ENCODE measurements at places on chromosomes 5 and 9.

DNA sequence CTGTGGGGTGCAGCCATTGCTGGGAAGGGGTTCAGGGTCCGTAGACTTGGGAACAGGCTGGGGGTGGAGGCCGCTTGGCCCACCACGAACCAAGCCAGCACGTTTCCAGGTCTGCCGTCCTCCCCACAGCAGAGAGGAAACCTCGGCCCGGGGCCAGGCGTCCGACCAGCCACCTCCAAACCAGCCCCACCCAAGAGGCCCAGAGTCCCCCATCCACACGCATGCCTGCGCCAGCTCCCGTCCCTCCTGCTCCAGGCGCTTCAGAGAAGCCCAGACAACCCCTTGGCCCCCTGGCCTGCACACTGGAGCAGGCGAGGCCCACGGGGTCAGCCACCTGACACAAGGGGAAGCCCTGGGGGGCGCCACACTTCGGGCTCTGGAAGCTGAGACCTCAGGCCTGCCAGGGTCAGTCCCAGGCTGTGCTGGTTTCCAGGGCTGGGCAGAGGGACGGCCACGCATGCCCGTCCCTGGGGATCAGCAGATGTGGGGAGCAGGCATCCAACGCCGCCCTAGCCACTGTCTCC lies 6.3 kb downstream of the DNLZ start:
- DNase-seq = no peak

GRCh38 chr9:3793971-3794383 lies 268.2 kb upstream of the RFX3 start:
- DNase-seq = no peak

GRCh38 chr9:94903961-94904421 lies 177.5 kb downstream of the AOPEP start:
- DNase-seq = no peak

- DNase-seq = no peak
Measured at GRCh38 chr5:116935561-116936162, 361.0 kb upstream of the SEMA6A start.

Measured in activated CD4-positive, alpha-beta T cell treated with anti-CD3 and anti-CD28 coated beads for 24 hours (primary cell).